Activated T-helper 17 cell treated with anti-CD3 and anti-CD28 coated beads, Interleukin-2, amount 50 U/mL, for 72 hours (primary cell): ENCODE measurements at places on chromosomes 1 and 21.

DNA sequence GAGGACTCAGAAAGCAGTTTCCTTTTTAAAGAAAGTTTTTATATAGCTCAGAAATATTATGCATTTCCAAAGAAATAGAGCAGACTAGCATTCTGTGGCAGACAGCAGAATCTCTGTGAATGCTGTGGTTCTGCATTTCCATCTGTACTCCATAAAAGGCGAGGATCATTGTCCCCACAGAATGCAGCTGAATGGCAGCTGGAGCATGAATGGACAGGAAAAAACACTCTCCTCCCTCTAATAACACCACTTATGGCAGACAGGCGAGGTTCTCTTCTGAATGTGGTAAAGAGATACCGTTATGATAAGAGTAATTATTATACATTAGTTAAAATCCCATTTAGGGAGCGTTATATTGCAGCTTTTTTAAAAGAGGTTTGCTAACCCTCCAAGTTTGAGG, 81.4 kb upstream of the WLS start:
- ATAC-seq, result no peak

DNA sequence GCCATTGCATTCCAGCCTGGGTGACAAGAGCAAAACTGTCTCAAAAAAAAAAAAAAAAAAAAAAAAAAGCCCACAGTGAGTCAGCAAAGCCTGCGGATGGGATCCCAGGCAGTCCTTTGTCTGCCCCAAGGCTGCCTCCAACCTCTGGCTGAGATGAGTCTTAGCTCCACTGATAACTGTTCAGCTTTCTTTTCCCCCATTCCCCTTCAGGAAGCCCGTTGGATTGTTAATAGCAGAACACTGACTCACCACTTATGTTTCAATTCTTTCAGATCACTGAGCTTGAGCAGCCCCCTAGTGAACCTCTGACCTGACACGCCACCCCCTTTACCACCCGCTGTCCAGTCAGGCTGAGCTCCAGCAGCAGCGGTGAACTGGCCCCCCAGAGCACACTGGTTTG, 57.5 kb downstream of the ERG start:
- no peak for ATAC-seq

- no peak for ATAC-seq
Observed at GRCh38 chr1:240415532-240415931, 196.4 kb downstream of the GREM2 start.

DNA sequence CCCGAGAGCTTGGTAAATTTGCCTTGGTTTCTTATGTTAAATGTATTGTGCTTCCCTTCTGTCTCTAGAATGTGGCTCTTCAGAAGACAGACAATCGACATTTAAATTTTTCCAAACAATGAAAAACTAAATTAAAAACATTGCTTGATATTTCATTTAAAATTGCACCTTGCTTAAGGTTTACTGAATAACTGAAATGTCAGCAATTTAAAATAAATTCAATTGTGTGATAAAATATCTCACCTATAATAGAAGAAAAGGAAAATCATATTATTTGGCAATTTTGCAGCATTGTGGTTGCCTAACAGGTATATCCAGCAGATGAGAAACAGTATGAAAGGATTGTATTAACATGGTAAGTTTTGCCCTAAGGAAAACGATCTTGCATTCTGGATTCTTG, 56.5 kb downstream of the MAP3K21 start:
- ATAC-seq, result no peak

DNA sequence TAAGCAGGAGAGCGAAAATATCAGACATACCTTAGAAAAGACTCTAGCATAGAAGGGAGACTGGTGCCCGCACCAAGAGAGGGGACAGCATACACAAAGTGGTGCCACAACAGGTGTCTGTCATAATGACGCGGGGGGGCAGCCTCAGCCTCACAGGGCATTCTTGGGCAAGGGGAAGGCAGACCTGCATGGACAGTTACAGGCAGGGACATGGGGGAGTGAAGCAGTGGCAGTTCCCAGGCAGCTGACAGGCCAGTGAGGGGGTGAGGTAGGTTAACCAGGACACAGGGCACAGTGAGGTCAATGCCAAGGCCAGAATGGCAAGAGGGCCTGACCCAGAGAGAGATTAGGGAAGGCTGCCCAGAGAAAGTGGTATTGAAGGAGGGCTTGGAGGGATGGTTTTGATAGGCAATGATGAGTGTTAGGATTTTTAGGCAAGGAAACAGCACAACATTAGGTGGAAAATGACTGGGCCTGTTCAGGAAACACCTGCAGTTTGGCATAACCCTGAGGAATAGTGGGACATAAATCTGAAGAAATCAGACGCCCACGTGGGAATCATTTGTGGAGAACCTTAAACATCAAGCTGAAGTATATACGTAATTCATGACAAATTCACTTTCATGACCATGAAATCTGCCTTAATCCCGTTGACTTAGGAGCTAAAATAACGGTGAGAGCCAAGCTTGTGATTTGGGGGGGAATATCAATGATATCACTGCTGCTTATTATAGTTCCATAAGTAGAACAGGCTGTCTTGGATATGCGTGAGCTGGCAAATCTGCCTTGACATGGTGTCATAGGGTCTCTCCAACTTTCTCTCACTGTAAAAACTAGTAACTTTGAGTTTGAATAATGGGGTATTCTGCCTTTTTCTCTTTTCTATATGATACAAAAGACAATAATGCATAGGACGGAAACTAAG, 8.9 kb downstream of the PTPN14 start:
- ATAC-seq, result no peak

GRCh38 chr1:15963363-15963967, 12.4 kb downstream of the ZBTB17 start:
- no peak for ATAC-seq

DNA sequence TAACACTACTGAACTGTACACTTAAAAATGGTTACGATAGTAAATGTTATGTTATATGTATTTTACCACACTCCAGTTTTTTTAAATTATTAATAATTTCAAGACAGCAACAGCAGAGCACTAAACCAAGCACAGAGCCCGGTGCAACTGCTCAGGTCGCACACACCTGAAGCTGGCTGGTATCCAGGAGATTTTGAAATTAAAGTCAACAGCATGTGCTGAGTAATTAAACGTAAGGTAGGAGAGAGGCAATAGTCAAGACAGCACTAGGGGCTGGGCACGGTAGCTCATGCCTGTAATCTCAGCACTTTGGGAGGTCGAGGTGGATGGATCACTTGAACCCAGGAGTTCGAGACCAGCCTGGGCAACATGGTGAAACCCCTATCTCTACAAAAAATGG, 35.1 kb upstream of the SLC30A10 start:
- ATAC-seq, result no peak

GRCh38 chr1:110588991-110589390, 17.2 kb downstream of the KCNA2 start:
- ATAC-seq, result no peak
